NCI-H1417 (cell line): ENCODE measurements at places on chromosomes 5 and 9.
A peak's percentile ranks its signal among the peaks of the same experiment; 100 is the strongest.

DNA sequence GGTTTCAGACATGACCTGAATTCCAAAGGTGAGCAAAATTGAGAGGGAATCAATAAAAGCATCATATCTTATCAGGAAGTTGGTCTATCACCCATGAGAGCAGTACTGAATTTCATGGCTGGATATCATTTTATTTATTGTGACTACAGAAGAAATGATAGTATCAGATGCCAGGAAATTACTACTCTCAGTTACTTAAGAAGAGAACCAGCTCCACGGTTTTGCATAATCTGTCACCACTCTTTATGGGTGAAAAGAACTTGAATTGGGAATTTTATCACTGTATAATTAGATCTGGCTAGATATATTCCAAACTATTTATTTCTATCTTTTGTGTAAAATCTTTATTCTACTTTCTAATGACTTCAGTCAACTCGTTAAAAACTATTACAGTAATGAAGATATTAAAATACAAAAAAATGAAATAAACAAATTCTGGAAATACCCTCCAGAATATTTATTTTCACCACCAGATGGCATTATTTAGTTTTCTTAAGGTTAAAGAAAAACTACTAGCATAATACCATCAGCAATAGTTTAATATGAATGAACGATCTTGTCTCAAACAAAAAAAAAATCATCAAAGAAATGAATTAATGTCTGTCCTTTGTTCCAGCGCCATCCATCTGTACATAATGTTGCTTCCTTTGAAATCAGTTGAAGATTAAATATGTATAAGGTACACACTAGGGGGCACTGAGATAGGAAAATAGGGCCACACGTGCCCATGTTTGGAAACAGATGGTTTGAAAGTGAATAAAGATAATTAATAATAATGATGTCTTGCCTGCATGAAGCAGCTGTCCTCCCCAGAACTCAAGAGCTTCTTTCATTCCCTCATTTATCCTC is 84.7 kb upstream of the SLCO6A1 start:
- DNase-seq, result peak; percentile 28

- peak; percentile 16 for DNase-seq
Measured at GRCh38 chr5:1292846-1293415, 1.9 kb downstream of the TERT start.

- DNase-seq, result no peak
Measured at GRCh38 chr9:133440874-133441273, 18.7 kb downstream of the ADAMTS13 start.

DNA sequence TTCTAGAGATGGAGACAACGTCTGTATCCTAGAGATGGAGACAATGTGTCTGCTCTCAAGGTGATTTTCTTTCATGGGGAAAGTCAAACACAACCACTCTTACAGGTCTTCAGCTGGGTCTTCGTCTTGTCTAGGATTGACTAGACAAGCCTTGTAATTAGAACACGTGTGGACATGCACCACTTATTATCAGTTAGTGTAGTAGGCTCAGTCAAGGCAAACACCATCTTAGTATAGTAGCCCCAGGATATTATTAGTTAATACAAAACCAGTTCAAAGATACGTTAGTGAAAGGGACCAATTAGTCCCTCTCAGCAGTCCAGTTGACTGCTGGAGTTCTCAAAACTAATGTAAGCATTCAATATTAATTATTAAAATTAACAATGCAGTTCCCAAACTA is 15.1 kb upstream of the CCL28 start:
- DNase-seq, result no peak

GRCh38 chr5:148912714-148913398 is 86.4 kb downstream of the ADRB2 start:
- DNase-seq, result no peak

GRCh38 chr9:11312966-11313365 is 700.2 kb upstream of the PTPRD start:
- DNase-seq, result no peak

GRCh38 chr9:133694686-133695085 is 43.5 kb downstream of the SARDH start:
- DNase-seq, result no peak

GRCh38 chr9:133686642-133687575 is 50.7 kb downstream of the DBH start:
- no peak for DNase-seq

DNA sequence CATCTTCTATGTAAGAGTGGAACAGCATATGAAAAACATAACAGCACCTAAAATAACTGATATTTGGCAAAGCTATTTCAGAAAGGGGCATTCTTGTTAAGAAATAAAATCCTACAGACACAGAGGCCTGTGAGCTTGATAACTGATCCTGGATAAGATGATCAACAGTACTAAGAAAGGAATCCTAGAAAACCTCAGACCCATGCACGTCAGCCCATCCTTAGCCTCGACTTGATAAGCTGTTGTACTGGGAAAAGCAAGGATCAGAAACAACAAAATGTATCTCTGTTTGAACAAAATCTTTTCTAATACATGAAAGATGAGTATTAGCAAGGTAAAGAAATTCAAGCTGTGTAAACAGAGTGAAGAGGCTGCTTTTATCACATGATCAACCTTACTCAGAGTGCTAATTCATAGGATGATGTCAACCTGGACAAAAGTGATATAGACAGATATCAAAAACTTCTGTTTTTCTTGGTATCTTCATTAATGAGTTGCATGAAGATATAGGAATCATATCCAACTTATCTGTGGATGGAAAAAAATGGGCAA is 15.2 kb downstream of the LIFR start:
- DNase-seq, result peak; percentile 82

GRCh38 chr5:168366116-168366515 is 74.7 kb downstream of the WWC1 start:
- no peak for DNase-seq

DNA sequence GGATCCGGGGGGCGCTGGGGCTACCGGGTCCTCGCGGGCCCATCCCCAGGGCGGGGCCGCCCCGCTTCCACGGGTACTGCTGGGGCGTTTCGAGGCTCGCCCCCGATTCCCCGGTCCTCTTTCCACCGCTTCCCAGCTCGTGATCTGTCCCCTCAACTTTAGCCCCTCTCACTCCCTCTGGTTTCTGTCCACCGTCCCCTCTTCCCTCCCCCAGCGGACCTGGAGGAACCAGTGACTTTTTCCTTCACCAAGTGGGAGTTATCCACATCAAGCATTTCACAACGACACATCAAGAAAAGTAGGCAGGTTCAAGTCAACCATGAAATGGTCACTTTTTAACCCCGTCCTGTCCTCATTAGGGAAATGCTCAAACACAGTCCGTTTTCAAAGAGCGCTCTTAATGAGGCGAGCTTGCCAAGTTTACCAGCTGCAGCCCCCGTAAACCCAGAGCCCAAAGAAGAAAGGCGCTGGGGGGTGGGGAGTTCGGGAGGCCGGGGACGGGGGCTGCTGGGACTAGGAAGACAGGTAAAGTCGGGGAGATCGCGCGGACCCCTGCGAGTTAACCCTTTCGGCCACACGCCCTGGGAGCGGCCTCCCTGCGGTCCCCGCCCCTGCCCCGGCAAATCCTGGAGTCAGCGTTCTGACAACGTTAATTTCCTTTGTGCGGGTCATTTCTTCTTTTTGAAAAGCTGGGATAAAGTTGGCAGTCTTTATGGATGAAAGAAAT is 2.1 kb upstream of the NFIB start:
- peak; percentile 71 for DNase-seq

DNA sequence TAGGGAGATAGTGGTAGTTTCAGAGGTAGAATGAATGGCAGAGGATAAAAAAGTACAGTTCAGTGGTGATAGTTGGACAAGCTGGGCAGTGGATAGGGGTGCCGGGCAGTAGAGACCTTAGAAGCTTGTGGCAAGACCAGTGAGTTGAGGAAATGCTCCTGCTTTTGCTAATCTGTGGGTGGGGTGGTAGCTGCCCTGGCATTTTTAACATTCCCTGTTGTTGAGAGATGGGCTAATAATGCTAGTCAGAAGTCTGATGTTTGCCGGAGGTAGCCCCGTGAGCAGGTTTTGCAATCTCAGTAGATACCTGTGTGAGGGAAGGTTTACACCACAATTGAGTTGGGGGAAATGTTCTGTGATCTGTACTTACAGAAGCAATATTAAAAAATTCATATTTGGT is 91.1 kb downstream of the TRIO start:
- DNase-seq, result no peak

DNA sequence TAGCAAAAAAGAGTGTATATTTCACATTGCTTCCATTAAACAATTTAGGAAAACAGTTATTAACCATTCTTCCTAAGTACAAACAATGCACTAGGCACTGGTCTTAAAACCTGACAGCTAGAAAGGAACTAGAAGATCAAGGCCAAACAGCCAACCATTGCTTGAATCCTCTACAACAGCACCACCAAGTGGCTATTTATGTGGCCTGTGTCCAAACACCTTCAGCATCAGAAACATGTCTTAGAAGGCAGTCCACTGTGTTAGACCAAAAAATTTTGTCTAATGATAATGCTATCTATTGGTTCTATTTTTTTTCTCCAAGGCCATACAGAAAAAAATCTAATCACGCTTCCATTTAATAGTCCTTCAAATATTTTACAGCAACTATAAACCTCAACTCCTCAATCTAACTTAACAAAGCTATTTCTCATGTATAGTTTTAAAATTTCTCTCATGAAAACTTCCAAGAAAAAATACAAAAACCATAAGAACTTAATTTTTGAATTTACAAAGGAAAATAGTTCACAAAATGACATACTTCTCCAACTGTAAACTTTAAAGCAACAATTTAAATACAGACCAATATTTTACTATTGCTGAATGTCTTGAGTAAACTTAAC is 36.1 kb downstream of the CAAP1 start:
- DNase-seq, result peak; percentile 28

DNA sequence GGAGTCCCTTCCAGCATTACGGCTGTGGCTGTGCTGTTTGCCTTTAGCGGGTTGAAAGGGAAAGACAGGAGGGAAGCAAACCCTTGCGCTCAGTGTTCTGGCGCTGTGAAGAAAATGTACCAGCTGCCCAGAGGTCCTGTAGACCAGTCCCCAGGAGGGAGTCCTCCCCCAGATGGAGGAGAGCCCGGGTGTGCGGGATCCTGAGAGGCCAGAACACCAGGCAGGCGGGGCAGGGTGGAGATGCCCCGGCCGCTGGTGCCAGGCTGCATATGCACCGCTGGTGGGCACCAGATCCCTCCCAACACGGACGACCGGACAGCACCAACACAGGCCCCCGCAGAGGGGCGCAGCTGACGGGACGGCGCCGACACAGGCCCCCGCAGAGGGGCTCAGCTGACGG is 37.2 kb upstream of the SLC9A3 start:
- no peak for DNase-seq

DNA sequence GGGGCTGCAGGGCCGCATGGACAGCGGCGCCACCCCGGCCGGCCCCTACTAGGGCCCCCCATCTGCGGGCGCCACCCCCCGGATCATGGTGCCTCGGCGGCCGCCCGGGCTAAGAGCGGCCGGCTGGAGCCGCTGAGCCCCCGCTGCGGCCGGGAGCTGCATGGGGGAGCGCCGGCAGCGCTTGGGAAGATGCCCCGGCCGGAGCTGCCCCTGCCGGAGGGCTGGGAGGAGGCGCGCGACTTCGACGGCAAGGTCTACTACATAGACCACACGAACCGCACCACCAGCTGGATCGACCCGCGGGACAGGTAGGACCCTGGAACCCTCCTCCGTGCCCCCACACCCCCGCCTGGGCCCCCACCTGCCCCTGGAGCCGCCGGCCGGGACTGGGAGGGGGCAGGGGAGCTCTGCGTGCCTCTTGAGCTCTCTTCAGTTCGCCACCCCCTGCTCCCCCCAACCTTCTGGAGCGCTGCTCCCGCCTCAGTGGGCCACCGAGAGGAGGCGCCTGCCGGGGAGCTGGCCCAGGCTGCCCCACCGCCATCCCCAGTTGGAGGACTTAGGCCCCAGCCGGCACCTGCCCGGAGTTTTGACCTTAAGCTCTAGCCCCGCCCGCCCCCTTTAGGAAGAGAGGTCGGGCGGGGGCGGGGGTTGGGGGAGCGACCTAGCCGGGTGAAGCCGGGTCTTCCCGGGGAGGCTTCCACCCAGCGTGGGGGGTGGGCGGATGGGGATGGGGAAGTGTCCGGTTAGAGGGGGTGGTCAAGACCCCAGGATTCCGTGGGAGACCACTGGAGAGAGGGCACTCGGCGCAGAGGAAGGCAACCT is 730 bp downstream of the WWC1 start:
- peak; percentile 55 for DNase-seq

DNA sequence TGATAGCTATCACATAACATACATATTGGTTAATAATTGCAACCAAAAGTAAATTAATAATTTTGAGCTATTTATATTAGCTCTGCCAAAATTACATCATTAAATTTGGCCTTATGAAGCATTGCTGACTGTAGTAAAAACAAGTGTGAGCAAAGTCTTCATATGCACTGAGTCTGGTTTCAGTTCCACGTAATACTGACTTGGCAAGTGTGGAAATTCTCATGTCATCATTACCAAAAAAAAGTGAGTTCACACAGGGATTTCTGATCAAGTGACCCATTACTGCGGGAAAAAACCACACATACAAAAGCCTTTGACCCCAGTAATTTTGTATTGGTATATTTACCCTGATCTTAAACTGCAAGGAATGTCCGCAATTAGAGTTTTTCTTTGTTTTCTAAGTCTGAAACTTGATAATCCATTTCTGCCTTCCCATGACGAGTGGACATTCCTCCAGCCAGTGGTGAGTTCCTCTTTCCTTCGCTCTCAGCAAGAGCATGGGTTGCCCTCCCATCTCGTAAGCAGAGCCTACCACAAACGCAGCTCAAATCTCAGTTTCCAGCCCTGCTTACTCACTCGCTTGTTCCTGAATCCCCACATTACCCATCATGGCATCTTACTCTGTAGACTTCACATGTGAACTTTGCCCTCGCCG is 220.2 kb upstream of the DMRT1 start:
- DNase-seq, result no peak

- peak; percentile 46 for DNase-seq
Measured at GRCh38 chr9:135993765-135994500, 32.8 kb upstream of the UBAC1 start.

DNA sequence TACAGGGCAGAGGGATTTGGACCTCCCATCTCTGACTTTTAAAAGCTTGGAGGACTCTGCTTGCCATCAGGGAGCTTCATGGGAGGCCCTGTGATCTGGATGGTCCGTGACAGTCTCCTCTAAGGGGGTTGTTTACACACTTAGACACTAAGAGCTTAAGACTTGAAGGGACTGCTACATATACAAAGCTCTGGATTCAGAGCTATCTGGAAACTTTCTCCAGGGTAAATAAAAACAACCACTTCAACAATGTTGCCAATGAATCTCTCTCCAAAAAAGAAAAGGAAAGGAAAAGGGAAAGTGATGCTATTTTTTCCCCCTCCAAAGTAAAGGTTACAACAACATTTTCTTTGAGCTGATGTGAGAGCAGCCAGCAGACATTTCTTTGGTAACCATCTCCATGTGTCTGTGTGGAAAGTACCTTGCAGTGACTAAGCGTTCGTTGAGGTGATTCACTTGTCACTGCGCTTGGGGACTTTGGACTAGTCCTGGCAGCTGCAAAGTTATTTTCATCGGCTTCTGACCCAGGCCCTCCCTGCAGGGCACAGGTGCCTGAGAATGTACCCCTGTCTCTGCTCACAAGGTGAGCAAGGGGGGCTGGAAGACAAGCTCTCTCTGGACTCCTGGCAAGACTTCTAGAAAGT is 262.1 kb upstream of the KLF4 start:
- no peak for DNase-seq

GRCh38 chr5:59500014-59500413 is 393.5 kb downstream of the PDE4D start:
- no peak for DNase-seq

GRCh38 chr5:59584858-59585846 is 308.4 kb downstream of the PDE4D start:
- no peak for DNase-seq
